Calu3 (cell line): ENCODE measurements at places on chromosomes 5 and 9. TPM values are rescaled to one million over a fixed set of nuclear protein-coding genes. Genes with fewer than 3 reads are reported as not detected.

GRCh38 chr5:35152733-35153132, 77.6 kb downstream of the PRLR start:
- no peak for DNase-seq

MARCHF3 gene
- total RNA-seq: 13.1 and 16.1 TPM in 2 replicates

DNA sequence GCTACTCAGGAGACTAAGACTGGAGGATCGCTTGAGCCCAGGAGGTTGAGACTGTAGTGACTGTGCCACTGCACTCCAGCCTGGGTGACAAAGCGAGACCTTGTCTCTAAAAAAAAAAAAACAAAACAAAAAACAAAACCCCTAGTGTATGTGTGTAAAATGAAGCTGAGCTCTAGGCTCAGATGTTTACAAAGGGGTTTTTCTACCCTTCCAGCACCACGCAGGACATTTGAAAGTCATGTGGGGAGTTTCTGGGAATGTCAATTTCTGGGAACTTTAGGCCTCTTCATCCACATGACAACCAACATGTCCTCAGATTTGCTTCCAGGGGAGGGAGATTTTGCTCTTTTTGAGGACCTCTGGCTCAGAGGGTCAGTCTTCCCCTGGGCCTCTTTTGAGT, 42.4 kb upstream of the AIF1L start:
- DNase-seq: no peak

FOXD4L6 gene
- total RNA-seq: 0.28 TPM in 1 of 2 replicates, not detected in the other

DNA sequence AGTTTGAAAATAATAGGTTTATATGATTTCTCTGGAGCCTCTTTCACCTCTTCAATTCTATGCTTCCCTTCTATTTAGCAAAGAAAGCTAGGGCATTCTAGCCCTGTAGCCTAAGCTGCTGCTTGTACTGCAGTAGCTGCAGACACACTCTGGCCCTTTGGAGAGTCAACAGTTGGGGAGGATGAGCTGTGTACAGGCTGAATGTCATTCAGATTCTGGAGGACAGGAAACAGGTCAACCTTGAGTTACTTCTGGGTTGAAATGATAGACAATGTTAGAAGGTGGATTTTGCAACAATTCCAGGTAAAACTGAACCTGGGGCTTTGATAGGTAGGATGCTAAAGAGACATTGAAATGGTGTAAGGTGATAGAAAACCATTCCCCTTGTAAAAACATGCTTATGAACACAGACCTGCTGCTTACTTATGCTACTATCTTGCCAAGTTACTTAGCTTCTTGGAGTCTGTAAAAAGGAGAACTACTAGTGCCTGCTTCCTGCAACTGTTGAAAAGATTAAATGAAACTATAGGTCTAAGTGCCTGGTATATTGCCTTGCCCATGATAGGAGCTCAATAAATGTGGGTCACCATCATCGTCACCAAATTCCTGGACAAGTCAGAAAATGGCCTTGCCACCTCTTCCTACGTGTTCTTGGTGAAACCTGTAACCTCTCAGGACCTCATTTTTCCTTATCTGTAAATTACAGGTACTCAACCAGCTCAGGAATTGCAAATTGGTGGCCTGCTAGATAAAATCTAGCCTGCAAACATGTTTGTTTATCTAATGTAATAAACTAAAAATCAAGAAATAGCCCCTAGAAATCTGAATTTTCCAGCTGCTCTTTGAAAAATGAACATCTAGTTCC, 83.7 kb downstream of the GALNT10 start:
- DNase-seq: no peak

LPCAT1 gene
- total RNA-seq: 42.3 and 43.8 TPM in 2 replicates

PCDHGA6 gene
- total RNA-seq: 0.71 and 0.80 TPM in 2 replicates

- no peak for DNase-seq
These were observed 118.7 kb downstream of the AUH start for GRCh38 chr9:91243029-91243428.

SLC45A2 gene
- total RNA-seq: 0.59 TPM in 1 of 2 replicates, not detected in the other

DNAJC21 gene
- total RNA-seq: 56.2 and 56.8 TPM in 2 replicates

EMB gene
- 37.9 and 44.4 TPM in 2 replicates for total RNA-seq

- DNase-seq: no peak
These were observed 22.0 kb downstream of the ABCA1 start for GRCh38 chr9:104905931-104906330.

SMIM27 gene
- 4.1 and 4.4 TPM in 2 replicates for total RNA-seq

TXNDC8 gene
- total RNA-seq: not detected in 2 replicates

GLRA1 gene
- not detected in 2 replicates for total RNA-seq

- DNase-seq: no peak
These were observed 367.5 kb upstream of the BRINP1 start for GRCh38 chr9:119736491-119737454.

DNA sequence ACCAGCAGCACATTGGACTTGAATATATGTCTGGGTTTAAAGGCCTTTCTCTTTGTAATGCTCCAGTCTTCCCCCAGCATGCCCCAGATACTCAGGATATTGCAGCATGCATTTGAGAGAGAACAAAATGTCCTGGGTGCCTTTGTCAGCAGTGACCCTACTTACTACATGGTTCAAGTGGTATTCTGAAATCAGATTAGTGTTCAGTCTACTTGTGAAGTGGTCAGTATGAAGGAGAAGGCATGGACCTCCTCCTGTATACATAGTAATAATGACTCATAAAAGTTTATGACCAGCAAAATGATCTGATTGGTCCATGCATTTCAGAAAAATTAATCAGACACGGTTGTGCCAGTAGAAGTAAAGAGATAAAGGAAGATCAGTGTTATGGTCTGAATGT, 25.4 kb downstream of the GPR21 start:
- DNase-seq: no peak

GRCh38 chr9:82164159-82164558, 175.6 kb downstream of the SPATA31D1 start:
- DNase-seq: no peak

DNA sequence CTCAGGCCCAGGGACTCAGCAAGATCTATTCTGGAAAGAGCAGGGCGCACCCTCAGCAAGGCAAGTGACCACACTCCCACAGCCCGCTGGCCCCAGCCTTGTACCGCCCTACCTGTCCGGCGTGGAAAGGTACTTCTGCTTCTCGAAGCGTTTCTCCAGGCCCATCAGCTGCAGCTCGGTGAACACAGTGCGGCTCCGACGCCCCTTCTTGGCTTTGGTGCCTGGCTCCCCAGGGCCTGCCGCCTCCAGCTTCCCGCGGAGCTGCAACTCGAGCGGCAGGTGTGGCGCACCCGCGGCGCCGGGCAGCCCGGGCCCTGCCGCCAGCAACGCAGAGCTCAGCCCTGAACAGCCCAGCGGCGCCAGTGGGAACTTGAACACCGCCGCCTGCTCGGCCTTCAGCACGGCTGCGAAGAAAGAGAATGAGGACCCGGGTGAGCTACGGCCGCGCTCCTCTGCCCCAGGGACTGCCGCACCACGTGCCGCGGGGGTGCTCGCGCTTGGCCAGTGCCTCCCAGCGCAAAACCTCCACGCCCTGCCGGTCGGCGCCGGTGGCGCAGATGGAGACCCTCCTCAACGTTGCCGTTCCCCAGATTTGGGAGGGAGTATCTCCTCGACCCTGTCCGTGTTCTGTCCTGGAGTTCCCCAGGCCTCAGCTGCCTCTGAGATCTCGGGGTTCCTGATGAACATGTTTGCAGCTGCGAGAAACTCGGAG, 2.2 kb downstream of the BARX1 start:
- no peak for DNase-seq

- no peak for DNase-seq
These were observed 10.3 kb upstream of the ABO start for GRCh38 chr9:133285252-133285775.

GRCh38 chr9:123957731-123958130, 27.8 kb upstream of the DENND1A start:
- DNase-seq: no peak

DNA sequence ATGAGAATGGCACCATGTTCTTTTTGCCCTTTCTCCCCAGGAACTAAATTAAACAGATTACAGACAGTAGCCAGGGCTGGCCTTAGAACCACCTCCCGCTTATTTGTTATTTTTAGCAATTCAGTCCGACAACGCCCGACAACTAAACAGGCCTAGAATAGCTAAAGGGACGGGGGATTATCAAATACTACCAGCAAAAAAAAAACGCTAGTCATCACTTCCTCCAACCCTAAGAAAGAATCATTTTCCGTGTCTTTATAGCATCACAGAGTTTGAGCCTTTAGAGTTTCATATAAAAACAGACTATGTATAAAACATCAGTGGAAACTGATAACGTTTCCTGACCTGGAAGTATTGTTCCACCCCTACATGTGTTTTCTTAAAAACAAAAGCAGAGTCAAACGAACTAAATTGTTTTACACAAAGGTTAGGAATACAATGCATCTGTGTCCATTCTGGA, 35.3 kb downstream of the PFDN1 start:
- DNase-seq: no peak

- DNase-seq: no peak
These were observed 22.4 kb downstream of the ELOVL7 start for GRCh38 chr5:60821488-60822284.

- DNase-seq: peak; percentile 41
These were observed 4.0 kb upstream of the DEPDC1B start for GRCh38 chr5:60703944-60704343.

- DNase-seq: peak; percentile 68
These were observed at the start of gene CCNI2 for GRCh38 chr5:132746954-132747615. TSS of gene CCNI2 (plus strand) at chr5:132747426. CDS start at chr5:132747496, 70 bp downstream.

- no peak for DNase-seq
These were observed 181.1 kb downstream of the SPOCK1 start for GRCh38 chr5:137318027-137318426.

GRCh38 chr5:67363180-67363709, 166.6 kb upstream of the CD180 start:
- DNase-seq: no peak

DNA sequence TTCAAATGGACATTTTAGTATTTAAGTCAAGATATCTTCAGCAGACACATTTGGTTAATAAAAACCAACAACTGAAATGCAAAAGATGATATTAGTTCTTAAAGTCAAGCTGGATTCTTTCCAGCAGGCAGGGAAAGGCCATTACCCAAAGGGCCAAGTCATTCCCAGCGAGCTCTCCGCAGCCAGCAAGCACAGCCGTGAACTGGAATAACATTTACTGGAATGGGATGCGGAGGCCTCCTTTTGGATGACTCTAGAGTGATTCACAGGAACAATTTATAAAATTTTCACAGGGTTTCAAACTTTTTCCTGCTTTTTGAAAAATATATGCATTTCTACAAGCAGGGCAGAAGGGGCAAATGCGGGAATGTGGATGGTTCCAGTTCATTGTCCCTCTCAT, 76.6 kb upstream of the DAB2 start:
- no peak for DNase-seq

CREBRF gene
- total RNA-seq: 16.7 and 18.2 TPM in 2 replicates

GRCh38 chr5:99059685-99060084, 130.9 kb upstream of the CHD1 start:
- no peak for DNase-seq

ADAMTS12 gene
- total RNA-seq: 1.2 TPM in 2 replicates

DNA sequence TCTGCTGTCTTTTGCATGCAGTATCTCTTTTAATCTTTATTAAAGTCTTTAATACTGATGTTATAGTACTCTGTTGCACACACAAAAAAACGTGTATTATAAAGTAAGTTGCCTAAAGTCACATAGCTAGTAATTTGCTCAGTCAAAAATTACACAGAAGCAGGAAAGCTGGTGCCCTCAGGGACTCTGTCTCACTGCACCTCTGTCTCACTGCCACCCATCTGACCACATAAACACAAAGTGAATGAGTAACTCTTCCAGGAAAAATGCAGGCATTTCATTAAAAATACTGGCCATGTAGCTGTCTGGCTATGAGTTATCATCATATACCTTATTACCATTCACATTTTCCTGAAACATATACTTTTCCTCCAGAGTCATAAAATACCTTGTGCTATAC, 591.7 kb downstream of the CSNK1G3 start:
- DNase-seq: no peak

DNA sequence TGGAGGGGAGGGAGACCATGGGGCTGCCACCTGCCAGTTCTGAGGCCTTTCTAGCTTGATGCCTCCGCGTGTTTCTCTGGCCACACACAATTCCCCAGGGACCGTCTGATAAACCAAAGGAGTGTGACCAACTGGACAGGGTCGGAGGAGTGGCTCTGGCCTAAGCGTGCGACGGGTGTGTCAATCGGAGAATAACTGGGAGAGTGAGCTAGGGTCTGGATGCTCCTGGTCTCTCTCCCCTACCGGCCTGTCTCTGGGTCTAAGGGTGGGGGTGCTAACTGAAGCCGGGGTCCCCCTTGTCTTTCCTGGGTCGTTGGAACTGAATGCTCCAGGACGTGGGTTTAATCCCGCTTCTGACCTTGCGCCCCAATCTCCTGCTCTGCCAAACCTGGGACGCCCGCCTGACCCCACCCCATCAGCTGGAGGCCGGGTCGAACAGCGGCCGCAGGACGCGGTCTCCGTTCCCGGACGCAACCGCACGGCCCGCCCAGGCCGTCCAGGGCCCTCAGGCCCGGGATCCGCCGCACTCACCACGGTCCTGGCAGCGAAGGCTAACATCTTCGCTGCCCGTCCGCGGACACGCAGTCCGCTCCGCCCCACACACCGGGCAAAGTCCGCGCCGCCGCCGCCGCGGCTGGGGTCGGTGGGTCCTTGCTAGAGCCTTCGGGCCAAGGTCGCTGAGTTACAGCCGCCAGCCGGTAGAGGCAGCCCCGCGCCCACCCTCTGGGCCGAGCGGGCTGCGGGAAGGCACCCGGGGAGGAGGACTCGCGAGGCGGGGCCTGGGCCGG, 447 bp downstream of the CRAT start:
- no peak for DNase-seq
